ENCODE measurements at places on chromosomes 1 and 21.

- DNase-seq = no peak
These were observed 53.5 kb downstream of the SYT6 start for GRCh38 chr1:114100148-114100547.

- no peak for DNase-seq
These were observed 470.8 kb downstream of the AJAP1 start for GRCh38 chr1:5125208-5125607.

GRCh38 chr1:116667078-116667574 lies 407 bp downstream of the IGSF3 start:
- DNase-seq = peak; percentile 35

DNA sequence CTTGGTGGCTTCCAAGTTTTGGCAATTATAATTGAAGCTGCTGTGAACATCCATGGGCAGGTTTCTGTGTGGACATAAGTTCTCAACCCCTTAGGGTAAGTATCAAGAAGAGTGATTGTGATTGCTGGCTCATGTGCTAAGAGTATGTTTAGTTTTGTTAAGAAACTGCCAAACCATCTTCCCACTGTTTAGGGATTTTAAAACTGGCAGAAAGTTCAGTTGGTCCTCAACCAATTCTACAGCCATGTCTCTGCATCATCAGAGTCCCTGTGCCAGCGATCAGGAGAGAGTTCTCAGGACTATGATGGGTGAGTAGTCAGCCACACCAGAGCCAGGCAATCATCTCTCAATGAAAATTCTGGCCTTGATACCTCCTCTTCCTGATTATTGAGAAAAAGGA lies 193.8 kb downstream of the ZC3H11B start:
- no peak for DNase-seq

DNA sequence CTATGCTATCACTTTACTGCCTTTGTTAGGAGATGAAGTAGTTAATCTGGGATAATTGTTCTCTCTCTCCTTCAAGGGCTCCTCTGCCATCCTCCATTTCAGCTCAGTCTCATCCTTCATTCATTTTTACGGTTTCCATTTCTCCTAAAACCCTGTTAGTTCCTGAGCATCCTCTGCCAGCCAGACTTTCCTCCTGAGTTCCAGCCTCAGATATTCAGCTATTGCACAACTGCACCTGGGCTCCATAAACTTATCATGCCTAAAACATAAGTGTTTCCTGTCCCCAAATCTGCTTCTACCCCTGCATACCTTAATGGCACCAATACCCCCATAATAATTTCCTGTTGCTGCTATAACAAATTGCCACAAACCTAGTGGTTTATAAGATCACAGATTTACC lies 39.6 kb upstream of the SOX13 start:
- no peak for DNase-seq

GRCh38 chr21:29182691-29183092 lies 52.2 kb downstream of the MAP3K7CL start:
- no peak for DNase-seq

GRCh38 chr21:26916799-26917198 lies 50.1 kb downstream of the ADAMTS5 start:
- DNase-seq = no peak

DNA sequence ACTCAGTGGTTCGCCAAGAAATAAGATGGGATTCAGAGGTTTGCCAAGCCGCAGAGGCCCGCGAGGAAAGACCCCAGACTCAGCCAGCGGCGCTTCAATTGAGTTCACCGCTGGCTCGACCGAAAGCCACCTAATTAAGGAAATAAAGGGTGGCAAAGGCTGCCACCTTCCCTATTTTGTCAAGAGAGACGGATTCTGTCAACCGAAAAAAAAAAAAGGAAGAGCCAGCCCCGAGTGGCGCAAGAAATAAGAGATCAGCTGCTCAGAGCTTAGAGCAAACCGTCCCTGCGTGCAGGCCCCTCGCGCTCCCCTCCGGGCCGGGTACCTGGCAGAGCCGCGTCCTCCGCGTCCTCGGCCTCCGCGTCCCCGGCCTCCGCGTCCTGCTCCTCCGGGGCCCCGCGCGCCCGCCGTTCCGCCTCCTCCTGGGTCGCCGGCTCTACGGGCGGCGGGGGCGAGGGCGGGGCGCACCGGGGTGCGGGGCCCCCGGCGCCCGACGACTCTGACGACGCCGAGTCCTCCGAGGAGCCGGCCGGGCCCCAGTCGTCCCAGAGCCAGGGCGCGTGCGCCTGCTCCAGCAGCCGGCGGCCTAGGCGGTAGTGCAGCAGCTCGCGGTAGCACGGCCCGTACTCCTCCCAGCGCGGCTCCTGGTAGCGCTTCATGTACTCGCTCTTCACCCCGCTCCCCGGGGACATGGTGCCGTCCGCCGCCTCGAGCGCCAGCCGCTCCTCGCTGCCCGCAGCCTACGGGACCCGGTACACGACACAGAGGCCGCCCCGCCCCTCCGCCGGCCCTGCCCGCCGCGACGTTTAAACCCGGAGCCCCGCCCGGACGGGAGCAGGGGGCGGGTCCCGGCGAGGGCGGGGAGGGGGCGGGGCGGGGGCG lies 832 bp downstream of the CCSAP start:
- peak; percentile 89 for DNase-seq

DNA sequence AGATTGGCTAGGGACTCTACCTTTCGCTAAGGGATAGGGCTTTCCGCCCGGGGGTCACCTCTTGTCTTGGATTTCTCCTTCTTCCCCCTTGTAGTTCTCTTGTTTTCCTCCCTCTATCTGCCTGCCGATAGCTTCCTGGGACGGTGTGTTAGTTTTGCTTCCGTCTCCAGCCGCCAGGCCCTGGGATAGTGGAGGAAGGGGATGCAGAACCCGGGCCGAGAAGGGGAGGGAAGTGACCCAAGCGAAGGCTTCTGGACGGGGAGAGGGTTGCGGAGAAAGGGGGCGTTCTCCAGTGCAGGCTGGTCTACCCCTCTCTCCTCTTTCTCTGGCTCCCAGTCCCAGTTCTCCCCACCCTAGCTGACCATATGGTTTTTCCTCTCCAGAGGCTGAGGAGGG lies 871 bp downstream of the TUFT1 start:
- DNase-seq = no peak

- no peak for DNase-seq
These were observed 329.2 kb downstream of the PTPRU start for GRCh38 chr1:29565490-29565889.

- DNase-seq = no peak
These were observed 1.2 kb downstream of the RNASEL start for GRCh38 chr1:182587666-182588499.

GRCh38 chr1:62058956-62059355 lies 135.7 kb upstream of the L1TD1 start:
- no peak for DNase-seq

GRCh38 chr1:114549137-114549536 lies 32.3 kb downstream of the BCAS2 start:
- DNase-seq = no peak

- DNase-seq = no peak
These were observed 6.6 kb downstream of the AJAP1 start for GRCh38 chr1:4660917-4661594.

DNA sequence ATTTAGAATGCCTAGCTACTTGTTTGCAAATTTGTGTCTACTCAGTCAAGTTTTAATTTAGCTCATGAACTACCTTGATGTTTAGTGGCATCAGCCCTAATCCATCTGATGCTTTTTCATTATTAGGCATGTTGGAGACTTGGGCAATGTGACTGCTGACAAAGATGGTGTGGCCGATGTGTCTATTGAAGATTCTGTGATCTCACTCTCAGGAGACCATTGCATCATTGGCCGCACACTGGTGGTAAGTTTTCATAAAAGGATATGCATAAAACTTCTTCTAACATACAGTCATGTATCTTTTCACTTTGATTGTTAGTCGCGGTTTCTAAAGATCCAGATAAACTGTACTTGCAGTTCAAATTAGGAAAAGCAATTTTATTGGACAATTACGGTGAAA lies 7.6 kb downstream of the SOD1 start:
- no peak for DNase-seq

DNA sequence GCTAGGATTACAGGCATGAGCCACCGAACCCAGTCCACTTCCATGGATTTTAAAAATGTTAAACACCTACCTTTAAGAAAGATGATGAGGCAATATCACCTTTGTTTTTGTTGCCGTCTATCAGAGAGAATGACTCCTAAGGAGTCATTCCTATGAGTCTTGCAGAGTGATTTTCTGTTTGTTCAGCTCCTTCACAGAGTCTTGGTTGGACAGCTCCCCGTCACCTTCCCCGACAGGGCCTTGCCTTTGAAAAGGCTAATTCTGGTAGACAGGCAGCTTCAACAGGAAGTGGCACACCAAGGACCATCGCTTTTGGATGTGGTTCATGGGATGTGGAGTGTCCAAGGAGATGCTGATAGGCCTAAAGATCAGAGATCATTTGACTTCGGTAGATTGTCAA lies 17.5 kb downstream of the ZBTB18 start:
- no peak for DNase-seq

DNA sequence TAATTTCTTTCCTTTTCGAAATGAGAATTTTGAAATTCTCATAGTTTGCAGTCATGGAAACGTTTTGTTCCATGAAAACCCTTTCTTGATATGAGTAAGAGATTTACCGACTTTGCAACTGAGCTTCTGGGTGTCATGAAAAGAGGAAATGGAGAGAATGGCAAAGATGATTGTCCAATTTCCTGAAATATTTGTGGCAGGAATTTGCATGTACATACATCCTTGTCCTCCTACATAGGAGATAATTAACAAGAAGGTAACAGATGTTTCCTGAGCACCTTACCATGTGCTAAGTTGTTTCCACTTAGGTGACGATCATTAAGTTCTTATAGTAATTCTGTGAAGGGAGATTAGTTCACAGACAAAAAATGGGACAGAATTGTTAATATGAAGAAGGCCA lies 170.7 kb downstream of the NEGR1 start:
- no peak for DNase-seq

- peak; percentile 27 for DNase-seq
These were observed 121.7 kb upstream of the PRDX6 start for GRCh38 chr1:173355281-173356031.
